Subcutaneous adipose tissue (tissue), 4 donors: ENCODE measurements at places on chromosomes 4 and X. TPM values are rescaled to one million over a fixed set of nuclear protein-coding genes. Genes with fewer than 3 reads are reported as not detected.

MAGEA9B gene
- total RNA-seq: not detected

FAM9B gene
- total RNA-seq: not detected

CPLX1 gene
- 0.34 TPM for total RNA-seq

IQCM gene
- total RNA-seq: not detected

ADRA2C gene
- total RNA-seq: 8.9 TPM

REPS2 gene
- total RNA-seq: 6.3 TPM

VCX gene
- total RNA-seq: not detected

UGT2B11 gene
- total RNA-seq: not detected

OR13H1 gene
- not detected for total RNA-seq

C4orf51 gene
- not detected for total RNA-seq

GPM6B gene
- 9.5 TPM for total RNA-seq

RHOXF2B gene
- total RNA-seq: not detected

TCEAL6 gene
- total RNA-seq: not detected

ARMCX4 gene
- 19.8 TPM for total RNA-seq

MXRA5 gene
- 0.38 TPM for total RNA-seq

CDS1 gene
- 1.4 TPM for total RNA-seq

DDIT4L gene
- total RNA-seq: 2.4 TPM

VSIG4 gene
- total RNA-seq: 793 TPM

DNASE1L1 gene
- 42.8 TPM for total RNA-seq

GUCY2F gene
- total RNA-seq: not detected

REELD1 gene
- total RNA-seq: 1.5 TPM

PRR32 gene
- total RNA-seq: not detected

GABRQ gene
- total RNA-seq: not detected

DOK7 gene
- total RNA-seq: not detected

UCP1 gene
- not detected for total RNA-seq

PRICKLE3 gene
- total RNA-seq: 15.4 TPM

RAB39B gene
- total RNA-seq: not detected

GPR82 gene
- total RNA-seq: 0.22 TPM

CXCL10 gene
- 2.6 TPM for total RNA-seq

ODAPH gene
- total RNA-seq: not detected

SHOX gene
- total RNA-seq: 0.17 TPM

FGFR3 gene
- 0.22 TPM for total RNA-seq

SLC25A43 gene
- total RNA-seq: 28.1 TPM

LPAR4 gene
- total RNA-seq: not detected

SH2D1A gene
- 1.1 TPM for total RNA-seq

DCAF8L2 gene
- total RNA-seq: not detected

PAGE2 gene
- total RNA-seq: not detected

PNMA6A gene
- 0.57 TPM for total RNA-seq

NEK1 gene
- 14.6 TPM for total RNA-seq

TKTL1 gene
- total RNA-seq: not detected

SMARCA5 gene
- total RNA-seq: 25.8 TPM

MMRN1 gene
- total RNA-seq: 27.5 TPM

CXXC4 gene
- 1.5 TPM for total RNA-seq

MFAP3L gene
- 10.1 TPM for total RNA-seq

CPZ gene
- not detected for total RNA-seq
